CD8-positive, alpha-beta memory T cell (primary cell): ENCODE measurements at places on chromosomes 7 and 10.

- DNase-seq, result peak; percentile 50
Observed at GRCh38 chr10:26890956-26891355, 30.2 kb upstream of the ABI1 start.

- DNase-seq, result no peak
Observed at GRCh38 chr10:80988755-80989154, 451.1 kb downstream of the SH2D4B start.

DNA sequence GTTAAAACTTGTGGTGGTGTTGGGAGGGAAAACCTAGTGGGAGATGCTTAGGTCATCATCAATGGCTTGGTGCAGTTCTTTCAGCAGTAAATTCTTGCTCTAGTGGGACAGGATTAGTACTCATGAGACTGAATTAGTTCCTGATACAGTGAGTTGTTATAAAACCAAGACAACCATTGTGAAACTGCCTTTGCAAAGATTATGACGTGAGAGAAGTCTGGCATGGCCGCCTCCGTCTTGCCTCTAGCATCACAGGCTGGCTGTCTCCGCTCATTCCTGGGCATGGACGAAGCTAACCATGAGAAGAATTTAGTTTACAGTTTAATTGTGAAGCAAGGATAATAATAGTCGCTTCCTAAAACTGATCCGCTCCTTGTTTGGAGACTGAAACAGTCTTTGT lies 186.4 kb downstream of the KIF20B start:
- DNase-seq, result no peak

DNA sequence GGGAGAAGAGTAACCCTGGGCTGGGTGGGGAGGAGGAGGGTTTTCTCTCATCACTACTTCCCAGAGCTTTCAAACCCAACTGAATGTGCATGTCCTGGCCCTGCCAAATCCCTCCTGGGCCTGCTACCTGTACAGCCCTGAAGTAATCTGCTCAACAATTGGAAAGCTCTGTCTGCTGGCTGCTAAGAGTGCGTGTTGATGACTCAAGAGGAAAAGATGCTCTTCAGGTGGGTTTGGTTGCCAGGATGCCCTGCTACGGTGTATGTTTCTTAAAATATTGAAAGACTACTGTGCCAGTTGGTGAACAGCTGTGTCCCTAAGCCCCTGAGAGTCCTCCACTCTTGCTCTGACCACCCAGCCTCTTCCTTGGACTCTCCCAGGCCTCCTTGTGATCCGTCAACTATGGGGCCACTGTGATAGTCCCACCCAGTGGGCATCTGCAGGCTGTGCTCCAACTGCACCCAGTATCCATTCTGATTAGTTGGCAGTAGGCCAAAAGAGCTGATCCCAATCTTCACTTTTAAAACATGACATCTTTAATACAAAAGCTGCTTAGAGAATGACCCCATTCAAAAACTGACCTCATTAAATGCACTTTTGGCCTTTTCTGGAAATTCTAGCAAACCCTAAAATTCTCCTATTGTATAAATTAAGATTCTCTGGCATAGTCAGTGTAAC lies 85.6 kb downstream of the AOAH start:
- no peak for DNase-seq

DNA sequence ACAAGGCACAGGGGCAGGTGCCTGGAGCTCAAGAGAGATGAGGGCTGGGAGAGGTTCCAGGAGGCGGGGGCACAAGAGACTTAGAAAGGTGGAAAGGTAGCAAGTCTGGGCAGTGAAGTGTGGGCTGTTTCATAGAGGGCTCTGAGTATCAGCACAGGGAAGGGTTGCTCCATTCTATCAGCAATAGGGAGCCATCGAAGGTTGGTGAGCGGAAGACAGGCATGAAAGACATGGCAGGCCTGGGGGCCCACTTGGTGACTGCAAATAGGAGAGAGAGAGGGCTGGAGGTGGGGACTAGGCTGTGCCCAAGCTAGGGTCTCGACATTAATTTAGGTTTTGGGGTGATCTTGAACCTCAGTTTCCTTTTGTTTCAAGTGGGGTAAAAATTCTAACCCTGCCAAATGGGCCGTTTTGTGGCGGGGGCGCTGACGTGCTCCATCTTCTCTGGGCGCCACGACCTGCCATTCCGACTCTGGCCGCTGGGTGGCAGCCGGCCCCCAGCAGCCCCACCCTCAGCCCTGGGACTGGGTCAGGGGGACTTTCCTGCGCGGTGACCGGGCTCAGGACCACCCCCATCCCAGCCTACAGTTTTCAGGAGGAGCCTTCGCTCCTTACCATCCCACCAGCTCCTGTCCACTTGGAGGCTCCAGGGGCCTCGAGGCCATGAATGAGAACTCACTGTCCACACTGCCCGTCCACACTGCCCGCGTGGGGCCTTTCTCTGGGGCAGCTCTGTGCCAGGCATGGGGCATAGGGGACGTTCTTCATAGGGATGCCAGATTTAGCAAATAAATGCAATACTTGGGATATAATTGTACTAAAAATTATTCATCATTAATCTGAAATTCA lies 37.2 kb upstream of the PCBD1 start:
- peak; percentile 24 for DNase-seq
